C1 segment of cervical spinal cord (tissue), 14 donors: ENCODE measurements at places on chromosomes 2 and 18.

GRCh38 chr2:119599384-119599783 is 55.1 kb downstream of the CFAP221 start:
- no peak for DNase-seq

DNA sequence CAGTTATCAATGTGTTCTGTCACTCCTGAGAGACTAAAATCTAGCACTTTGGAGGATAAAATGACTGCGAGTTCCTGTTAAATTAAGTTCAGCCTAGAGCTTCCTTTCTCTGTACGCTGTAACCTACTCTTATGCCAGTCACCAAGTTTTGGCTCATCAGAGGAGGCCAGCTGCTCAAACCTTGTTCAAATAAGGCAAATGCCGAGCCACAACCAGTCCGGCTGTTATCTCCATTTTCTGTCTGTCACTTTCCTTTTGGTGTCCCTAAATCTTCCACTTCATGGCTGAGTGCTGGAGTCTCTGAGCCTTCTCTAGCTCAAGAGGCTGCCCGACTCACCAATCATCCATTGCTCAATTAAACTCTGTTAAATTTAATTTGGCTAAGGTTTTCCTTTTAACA is 33.5 kb upstream of the PXDN start:
- DNase-seq = no peak

GRCh38 chr2:174235680-174236079 is 12.7 kb downstream of the OLA1 start:
- no peak for DNase-seq

DNA sequence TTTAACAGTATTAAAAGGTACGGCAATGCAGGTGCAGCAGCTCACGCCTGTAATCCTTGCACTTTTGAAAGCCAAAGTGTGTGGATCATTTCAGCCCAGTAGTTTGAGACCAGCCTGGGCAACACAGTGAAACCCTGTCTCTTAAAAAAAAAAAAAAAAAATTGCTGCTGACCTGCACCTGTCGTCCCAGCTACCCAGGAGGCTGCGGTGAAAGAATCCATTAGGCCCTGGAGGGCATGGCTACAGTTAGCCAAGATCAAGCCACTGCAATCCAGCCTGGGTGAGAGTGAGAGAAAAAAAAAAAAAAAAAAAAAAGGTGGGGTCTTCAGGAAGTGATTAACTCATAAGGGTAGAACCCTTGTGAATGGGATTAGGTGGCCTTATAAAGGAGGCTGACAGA is 12.8 kb downstream of the CUL3 start:
- no peak for DNase-seq

DNA sequence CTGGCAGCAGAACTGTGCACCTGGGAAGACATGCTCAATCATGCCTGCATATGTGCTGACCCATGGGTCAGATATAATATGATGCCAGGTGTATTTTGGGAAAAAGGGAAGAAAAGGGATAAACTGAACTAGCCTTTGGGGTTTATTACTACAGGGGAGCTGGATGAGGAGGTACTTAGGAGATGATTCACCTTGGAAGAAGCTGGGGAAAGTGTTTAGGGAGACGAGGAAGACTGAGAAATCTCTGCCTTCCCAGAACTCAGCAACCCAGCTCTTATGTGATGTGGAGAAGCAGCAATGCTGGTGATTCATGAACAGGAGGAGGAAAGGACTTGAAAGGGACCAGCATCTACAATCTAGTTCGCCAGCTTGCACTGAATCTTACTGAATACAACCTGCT is 110.2 kb downstream of the BARD1 start:
- DNase-seq = no peak

DNA sequence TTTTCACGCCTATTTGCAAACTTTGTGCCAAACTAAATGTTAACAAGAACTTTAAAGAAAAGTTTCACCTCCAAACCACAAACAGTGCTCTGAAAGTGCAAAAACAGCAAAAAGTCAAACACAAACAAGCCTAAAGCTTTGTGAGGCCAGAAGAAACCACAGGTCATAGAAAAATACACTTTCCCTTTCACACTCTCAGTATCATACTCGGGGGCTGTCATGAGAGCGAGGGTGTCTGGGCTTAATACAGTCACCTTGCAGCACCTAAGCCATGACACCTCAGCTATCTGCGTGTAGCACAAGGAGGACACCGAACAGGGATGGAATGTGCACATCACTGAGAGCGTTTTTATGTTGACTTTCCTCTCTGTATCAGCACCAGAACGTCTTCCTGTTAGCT is 26.6 kb upstream of the SEH1L start:
- no peak for DNase-seq

DNA sequence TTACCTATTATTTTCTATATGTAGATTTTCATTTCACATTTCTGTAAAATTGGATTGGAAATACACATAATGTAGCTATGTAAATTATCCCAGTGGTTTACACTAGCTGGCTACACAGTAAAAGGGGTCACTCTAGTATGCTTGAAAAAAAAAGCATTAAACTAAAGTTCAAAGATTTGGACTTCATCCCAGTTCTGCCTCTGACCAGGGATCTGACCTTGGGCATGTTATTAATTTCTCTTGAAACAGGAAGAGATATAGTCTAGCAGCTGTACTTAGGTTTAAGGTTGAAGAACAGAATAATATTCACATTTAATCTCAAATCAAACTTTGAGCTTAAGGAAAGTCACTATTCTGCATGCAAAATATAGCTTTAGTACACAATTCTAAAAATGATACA is 64.5 kb upstream of the RPE start:
- no peak for DNase-seq

DNA sequence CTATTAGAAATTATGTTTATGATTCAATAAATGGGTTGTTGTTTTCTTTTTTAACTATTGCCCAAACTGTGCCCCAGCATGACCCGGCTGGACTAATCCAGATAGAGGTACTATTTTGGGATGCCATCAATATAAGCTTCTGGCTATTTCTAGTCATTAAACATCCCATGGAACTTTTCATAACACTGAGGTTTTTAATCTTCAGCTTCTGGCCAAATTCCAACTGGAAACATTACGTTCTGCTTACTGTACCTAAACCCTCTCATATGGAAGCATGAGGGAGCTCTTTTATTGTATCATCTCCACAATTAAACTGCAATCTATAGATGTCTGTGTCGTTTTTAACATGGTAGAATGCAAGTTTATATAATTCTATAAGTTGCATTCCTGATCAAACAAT is 674.7 kb downstream of the ARHGAP15 start:
- DNase-seq = no peak

DNA sequence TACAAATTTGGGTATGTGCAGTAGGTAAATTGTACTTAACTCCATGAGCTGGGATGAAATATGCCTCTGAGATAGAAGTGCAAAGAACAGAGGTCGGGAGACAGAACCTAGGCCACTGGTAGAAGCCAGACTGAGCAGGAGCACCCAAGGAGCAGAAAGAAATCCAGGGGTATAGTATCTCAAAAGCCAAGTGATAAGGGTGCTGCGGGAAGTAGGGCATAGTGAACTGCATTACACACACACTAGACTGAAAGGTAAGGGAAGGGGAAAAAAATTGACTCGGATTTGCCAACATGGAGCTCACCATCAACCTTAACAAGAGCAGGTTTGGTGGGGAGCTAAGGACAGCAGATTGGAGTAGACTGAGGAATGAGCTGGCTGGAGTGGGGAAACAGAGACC is 89.3 kb upstream of the TMEM247 start:
- DNase-seq = no peak

- DNase-seq = peak; percentile 47
Observed at GRCh38 chr2:185202945-185203528, 535.6 kb upstream of the FSIP2 start.

- no peak for DNase-seq
Observed at GRCh38 chr2:69059731-69060290, 46.8 kb downstream of the ANTXR1 start.

DNA sequence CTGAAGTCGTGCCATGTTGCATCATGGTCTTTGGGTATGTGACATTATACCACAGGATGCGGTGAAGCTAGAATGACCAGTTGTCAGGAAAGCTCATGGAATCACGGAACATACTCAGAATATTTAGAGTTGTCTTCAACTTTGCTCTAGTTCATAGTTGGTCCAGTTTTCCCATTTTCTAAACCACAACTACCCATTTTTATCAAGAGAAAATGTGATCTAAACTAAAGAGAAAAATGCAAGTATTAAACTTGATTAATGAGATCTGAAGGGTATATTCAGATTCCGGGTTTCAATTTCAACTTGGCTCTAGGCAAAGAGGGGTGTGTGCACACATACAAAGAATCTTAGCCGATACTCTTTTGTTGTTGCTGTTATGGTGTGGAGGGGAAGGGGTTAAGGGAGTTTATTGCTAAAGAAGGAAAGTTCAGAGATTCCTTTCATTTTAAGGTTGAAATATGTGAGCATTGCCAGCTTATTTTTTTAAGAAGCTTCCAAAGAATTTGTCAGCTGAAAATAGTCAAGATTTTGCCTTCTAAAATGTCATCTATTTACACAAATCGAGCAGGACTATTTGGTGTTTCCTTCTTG is 516.6 kb upstream of the ZEB2 start:
- no peak for DNase-seq

GRCh38 chr2:48723129-48723528 is 32.4 kb downstream of the LHCGR start:
- DNase-seq = no peak

- DNase-seq = no peak
Observed at GRCh38 chr18:75625966-75626365, 198.5 kb upstream of the SMIM21 start.

DNA sequence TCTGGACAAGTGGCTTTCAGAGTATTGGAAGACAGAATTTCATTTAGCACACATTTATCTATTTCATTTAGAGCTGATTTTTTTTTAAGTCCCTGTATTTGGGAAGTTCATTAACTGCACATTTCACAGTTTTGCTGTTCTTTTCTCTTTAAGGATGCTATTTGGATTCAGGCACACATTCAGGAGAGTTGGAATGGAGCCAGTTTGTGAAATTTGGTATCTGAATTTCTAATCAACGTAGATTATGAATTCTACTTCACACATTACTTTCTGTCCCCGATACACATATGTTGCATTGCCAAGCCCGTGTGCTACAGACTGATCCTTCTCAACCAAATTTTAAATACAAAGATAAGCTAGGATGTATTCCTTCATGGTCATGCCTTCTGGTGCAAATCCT is 503.9 kb downstream of the IRS1 start:
- DNase-seq = no peak

DNA sequence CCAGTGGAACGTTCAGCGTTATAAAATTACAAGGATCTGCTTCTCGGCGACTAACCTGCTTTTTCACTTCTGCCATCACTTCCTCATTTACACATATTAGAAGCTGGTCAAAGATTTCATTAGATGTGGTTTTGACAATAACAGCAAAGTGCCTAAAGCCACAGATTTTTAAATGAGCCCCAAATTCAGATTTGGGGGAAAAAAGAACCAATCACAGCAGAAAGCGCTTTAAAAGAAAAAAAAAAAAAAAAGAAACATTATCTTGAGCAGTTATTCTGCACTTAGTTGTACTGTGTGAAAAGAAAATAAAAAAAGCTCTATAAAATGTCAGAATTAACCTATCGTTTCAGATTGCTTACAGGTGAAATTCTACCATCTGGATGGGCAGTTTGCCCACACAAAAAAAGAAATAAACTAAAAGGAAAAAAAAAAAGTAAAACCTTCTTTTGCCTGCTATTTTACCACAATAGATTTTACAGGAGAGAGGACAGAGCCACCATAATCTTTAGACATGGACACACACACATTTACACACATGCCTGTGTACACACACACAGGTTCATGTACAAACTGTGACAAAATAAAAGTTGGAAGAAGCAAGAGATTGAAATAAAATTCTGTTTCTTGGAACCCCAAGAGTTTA is 167.2 kb downstream of the TCF4 start:
- DNase-seq = no peak

DNA sequence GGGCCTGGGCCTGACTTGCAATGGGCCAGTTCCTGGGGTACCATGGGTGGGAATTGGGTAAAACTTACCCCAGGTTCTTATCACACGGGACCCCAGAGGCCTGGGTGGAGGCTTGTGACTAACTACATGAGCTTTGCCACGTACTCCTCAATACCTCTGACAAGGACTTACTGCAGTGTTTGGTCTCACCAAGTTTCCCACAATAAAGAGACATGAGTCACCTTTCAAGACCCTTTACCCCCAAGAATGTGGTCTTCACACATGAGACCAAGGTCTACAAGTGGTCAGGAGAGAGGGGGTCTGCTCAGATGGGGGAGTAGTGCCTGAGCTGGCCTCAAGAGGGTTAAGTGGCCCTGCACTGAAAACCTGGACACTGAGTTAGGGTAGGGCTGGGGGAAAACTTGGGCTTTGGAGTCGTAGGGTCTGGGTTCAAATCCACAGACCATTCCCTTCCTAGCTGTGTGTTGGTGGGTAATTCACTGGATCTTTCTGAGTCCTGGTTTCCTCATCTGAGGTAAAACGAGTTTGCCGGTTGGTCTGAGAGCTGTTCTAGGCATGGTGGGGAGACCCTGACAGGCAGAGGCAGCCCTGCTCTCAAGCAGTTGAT is 2.0 kb upstream of the GNLY start:
- DNase-seq = no peak
